Activated B cell treated with CpG ODN at 0.5 μM for 24 hours (primary cell): ENCODE measurements at places on chromosomes 11 and 22.

- no peak for DNase-seq
These were observed 77.0 kb upstream of the NCAM1 start for GRCh38 chr11:112884012-112884767.

- no peak for DNase-seq
These were observed 209.7 kb upstream of the ARHGAP20 start for GRCh38 chr11:110921742-110922521.

GRCh38 chr11:93869830-93870229 is 19.4 kb upstream of the VSTM5 start:
- no peak for DNase-seq

- DNase-seq, result no peak
These were observed 94.8 kb upstream of the SESN3 start for GRCh38 chr11:95325777-95326258.

- no peak for DNase-seq
These were observed 107.0 kb upstream of the THY1 start for GRCh38 chr11:119529936-119530335.

DNA sequence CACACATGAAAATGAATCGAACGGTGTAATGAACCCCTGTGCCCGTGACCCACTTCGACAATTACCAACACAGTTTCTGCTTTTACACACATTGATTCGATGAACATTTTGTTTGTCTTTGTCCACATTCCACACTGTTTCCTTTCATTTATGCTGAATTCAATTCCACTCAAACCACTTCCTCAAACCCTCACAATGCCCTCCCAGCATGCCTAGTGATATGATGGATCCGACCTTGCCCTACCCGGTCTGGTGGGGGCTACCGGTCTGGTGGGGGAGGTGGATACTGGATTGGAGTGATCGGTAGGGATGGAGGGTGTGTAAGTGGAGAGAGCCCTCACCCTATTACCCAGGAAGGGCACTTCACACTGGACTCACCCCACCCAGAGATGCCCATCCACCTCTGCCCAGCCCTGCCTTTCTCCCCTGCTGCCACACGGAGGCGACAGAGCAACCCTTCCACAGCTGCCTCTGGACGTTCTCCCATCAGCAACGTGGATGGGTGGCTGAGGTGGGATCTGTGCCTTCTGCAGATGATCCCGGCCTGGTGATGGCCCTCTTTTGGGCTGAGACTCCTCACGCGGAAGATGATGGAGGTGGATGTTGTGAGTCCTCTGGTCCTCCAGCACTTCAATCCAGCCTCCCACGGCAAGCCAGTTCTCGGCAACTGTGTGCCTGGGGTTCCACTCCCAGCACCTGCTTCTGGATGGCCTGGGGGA is 33.0 kb upstream of the P2RY2 start:
- DNase-seq, result peak; percentile 65

DNA sequence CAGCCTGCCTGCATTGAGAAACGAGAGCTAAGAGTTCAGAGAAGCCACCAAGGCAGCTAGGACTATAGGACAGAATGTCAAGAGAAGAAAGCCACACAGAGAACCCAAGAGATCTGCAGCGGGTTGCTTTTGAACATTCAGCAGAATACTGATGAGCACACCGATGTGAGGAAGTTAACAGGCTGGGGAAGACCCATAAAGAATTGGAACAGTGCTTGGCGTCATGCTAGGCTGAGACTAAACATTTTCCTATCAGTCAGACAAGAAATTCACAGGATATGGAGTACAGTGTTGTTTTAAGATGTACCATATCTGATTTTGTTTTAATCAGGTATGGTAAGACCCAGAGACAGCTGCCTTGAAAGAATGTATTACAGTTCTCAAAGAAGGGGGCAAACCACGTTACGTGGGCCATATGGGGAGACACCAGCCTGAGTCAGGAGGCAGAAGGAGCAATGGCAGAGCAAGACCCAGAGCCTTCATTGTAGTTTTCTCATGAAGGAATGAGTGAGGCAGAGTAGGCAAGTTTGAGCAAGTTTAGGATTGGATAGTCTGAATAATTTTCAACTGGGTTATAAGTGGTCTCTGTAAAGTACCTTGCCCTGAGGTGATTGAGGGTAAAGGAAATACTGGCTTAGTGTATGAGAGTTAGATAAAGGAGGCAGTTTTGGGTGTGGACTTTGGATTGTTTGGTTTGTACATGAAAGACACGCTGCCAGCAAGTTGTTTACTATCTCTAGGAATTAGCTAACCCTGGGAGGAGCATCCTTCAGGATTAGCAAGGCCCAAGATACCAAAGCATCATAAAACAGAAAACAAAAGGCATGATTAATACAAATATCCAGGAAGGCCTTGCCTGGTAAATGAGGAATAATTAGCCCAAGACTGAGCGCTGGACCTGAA is 14.3 kb downstream of the LRRC75B start:
- DNase-seq, result no peak

GRCh38 chr11:110373051-110373702 is 56.6 kb upstream of the FDX1 start:
- DNase-seq, result no peak

- no peak for DNase-seq
These were observed 557.3 kb upstream of the ANO5 start for GRCh38 chr11:21635394-21636145.

- no peak for DNase-seq
These were observed 8.0 kb downstream of the POLD4 start for GRCh38 chr11:67345247-67345919.

- no peak for DNase-seq
These were observed 1734.0 kb upstream of the RAG2 start for GRCh38 chr11:38332046-38332445.

- DNase-seq, result no peak
These were observed 27.7 kb downstream of the ALG9 start for GRCh38 chr11:111843661-111844060.

DNA sequence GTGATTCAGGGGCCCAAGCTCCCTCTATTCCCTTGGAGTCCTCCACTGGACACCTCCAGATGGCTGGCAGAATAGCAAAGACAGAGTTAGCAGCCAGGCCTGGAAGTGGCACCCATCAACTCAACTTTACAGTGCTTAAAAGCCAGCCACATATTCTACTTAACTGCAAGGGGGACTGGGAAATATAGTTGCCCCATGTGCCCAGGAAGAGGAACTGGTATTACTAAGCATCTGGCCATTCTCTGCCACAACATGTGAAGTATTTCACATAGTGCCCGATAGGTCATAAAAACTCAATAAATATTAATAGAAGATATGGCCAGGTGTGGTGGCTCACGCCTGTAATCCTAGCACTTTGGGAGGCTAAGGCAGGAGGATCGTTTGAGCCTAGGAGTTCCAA is 5.5 kb upstream of the IL10RA start:
- no peak for DNase-seq

GRCh38 chr11:64224151-64224890 is 1.7 kb downstream of the TRPT1 start:
- no peak for DNase-seq

DNA sequence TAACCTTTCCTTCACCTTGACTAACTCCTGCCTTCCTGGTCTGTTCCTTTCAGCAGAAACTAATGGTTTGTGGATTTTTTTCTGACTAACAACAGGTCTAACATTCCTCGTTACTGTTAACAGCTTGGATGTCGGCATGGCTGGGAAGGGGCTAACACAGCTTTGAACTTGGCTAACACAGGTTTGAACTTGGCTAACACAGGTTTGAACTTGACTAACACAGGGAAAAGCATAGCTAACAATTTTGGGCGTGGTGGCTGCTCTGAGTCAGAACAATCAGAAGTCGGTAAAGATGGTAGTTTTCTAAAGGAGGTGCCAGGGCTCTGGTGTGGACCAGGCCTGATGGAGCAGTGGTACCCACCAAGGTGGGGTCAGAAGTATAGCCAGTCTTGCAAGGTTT is 16.1 kb downstream of the MIAT start:
- DNase-seq, result no peak

- no peak for DNase-seq
These were observed 129.7 kb downstream of the TRIM44 start for GRCh38 chr11:35792148-35792845.

DNA sequence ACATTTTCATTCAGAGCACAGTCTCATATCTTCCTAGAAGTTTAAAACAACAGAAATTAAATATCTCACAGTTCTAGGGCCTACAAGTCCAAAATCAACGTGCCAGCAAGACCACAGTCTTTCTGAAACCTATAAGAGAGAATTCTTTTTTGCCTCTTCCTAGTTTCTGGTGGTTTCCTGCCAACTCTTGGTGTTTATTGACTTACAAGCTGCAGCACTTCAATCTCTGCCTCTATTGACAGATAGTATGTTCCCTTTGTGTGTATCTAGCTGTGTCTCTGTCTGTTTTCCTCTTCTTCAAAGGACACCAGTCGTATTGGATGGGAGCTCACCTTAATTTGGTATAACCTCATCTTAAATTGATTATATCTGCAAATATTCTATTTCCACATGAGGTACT is 347.5 kb downstream of the DCDC1 start:
- no peak for DNase-seq

DNA sequence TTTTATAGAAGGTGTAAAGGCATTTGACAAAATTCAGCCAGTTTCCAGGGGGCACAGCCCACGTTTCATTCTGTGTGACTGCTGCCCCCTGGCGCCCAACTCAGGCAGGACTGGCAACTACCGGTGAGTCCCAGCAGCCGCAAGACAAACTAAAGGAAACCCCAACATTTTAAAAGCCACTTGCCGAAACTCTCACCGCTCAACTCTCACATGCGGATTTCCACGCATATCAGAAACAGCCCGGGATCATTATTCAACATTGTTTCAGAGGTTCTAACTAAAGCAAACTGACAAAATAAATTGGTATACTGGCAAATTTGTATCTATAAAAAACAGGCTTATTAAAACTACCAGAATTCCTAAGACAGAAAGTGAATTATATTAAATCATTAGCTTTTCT is 48.2 kb downstream of the MORC2 start:
- DNase-seq, result peak; percentile 72

DNA sequence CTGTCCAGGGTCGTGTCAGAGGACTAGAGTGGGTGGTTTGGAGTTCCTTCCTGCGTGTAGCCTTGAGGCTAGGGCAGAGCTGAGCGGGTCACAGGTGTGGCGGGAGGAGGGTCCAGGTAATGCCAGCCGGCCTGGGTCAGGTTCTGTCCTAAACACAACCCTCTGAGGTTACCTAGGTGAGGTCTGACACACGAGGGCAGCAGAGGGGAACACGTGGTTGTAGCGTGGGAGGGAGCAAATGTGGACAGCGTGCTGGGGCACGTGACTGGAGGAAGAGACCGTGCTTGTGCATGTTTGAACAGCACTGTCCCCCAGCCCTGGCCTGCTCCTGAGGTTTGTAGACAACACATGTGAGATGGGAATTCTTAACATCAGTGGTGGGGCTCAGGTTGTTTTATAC is 13.1 kb downstream of the MOV10L1 start:
- no peak for DNase-seq

- DNase-seq, result no peak
These were observed 130.5 kb upstream of the ANO3 start for GRCh38 chr11:26201411-26201810.

- DNase-seq, result no peak
These were observed 133.3 kb downstream of the TBC1D22A start for GRCh38 chr22:46895753-46896152.

DNA sequence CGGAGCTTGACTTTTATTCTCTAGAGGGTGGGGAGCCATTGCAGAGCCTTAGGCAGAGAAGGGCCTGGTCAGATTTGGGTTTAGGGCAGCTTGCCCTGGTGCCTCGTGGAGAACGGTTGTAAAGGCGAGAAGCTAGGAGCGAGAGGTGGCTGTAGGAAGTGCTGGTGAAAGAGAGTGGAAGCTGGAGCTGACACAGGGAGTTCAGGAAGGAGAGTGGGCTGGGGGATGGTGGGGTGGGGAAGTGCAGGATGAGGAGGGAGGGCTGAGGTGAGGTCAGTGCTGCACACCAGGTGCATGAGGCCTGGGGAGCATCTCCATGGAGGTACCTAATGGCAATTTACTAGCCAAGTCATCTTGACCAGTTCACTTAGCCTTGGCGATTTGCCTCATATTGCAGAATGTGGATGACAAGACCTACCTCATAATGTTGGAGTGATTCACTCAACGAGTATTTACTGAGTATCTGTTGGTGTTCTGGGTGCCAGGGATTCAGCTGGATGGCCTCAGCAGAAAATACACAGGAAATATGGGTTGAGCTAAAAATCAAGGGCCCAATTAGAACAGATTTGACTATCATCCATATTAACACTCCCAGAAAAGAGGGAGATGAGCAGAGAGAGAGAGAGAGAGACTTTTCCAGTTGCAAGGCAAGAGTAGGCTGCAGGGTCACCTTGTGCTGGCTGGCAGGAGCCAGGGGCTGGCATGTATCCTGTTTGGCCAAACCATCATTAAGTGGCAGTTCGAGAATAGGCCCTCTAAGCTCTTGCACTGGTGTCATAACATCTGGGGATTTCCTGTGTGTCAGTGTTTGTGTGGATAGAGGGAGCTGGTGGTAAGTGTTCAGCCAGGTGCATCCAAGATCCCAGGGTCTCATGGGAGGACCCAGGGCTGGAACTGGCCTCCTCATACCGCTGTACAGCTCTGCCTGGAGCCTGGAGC is 44.4 kb upstream of the CLDN5 start:
- no peak for DNase-seq

GRCh38 chr11:13999704-14000103 is 37.2 kb downstream of the SPON1 start:
- DNase-seq, result no peak

- DNase-seq, result no peak
These were observed 256.0 kb downstream of the ETS1 start for GRCh38 chr11:128331317-128331716.

DNA sequence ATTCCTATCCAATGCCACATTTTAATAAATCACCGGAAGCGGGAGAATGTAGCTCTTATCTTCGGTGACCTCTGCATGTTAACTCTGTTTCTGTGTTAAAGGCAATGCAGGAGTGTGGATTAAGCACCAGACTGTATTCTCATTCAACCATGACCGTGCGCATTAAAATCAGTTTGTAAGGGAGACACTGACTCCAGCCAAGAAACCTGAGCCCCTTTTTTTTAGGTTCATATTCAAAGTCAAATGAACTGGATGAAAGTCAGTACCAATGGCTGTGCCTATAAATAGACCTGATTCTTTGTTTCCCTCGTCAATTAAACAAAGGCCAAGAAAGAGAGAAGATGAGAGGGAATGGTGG is 32.2 kb downstream of the C11orf91 start:
- DNase-seq, result no peak

DNA sequence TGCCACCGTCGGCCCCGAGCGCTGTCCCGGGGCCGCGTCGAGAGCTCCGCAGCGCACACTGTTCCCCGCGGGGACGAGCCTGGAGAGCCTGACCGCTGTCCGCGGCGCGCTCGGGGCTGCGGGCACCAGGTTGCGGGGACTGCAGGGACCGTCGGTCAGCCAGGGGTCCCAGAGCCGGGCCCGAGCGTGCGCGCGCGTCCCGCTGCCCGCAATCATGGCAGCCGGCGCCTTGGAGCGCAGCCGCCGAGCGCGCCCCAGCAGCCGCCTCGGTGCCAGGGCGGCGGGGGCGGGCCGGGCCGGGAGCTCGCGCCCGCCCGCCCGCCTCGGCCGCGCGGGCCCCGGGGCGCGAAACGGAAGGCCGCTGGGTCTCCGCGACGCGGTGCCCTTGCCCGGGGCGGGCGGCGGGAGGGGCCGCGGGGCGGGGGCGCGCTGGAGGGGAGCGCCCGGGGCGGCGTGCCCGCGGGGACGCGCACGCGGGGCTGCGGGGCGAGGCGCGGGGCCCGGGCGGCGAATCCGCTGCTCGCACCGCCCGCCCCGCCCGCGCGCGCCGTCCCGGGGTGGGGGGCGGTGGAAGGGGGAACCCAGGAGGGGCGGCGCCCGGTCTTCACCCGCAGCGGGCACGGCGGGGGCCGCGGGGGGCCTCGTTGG is 79.4 kb upstream of the PPARA start:
- DNase-seq, result peak; percentile 58
